ENCODE measurements at places on chromosomes 2 and 18.

DNA sequence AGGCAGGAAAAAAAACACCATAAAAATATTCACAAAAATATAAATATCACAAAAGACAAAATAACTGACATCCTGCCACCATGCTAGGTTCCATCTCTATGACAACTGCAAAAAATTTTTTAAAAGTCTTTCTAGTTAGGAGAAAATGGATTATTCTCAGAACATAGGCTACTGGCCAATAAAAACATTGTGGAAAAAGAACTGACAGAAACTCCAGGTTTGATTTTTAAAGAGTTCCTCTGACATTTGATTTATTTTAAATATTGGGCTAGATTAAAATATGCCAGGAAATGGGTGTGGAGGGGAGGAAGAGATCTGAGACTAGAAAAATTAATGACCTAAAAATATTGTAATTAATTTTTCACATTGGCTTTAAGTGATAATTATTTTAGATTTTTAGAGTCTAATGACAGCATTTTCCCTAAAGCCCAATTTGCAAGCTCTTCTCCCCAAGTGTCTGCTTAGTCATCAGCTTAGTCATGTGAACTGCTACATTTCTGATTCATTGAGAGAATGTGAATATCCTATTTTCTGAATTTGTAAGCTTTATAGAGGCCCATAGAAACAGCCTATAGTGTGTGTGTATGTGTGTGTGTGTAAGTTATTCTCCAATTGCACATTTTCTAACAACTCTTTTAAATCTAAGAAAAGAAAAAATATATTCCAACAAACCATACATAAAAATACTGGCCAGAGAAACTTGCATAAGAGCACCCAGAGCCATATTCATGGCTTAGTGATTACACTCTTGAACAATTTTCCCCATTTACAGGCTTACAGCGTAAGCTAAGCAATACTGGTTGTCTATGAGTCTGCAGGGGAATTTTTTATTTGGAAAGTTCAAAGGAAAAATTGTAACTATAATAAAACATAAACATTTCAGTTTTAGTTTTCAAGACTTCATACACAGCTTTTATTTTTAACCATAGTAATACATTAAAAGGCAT lies 48.4 kb downstream of the TMEFF2 start:
- DNase-seq = no peak

DNA sequence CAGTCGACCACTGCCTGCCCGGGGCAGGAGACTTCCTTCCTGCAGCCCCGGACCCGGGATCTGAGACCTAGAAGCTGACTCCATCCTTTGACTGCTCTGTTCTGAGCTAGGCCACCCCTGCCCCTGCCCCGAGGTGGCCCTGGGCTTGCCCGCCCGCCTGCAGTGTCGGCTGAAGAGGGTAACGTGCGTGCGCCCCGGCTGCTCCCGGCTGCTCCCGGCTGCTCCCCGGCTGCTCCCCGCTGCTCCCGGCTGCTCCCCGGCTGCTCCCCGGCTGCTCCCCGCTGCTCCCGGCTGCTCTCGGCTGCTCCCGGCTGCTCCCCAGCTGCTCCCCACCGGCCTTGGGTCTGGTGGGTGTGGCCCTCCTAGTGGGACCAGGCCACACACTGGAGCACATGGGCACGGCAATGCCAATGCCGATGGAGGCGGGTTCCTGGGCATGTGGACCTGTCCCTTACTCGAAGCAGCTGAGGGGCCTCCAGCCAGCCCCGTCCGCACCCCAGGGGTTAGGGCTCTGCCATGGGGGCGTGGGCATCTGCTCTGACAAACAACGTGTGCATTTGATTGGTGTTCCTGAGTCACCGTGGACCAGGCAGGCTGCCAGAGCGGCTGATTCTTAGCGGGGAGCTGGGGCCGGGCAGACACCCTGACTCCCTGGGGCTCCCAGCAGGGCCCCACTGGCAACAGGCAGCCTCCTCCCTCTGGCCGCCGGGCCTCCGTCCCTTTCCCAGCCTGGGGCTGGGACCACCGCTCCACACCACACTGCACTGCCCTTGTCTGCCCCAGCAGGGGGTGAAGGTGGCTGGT lies 2.0 kb upstream of the GAL3ST2 start:
- DNase-seq = no peak

GRCh38 chr18:59874166-59874565 lies 25.6 kb upstream of the PMAIP1 start:
- DNase-seq = no peak

GRCh38 chr18:40926679-40927078 lies 1028.4 kb upstream of the PIK3C3 start:
- no peak for DNase-seq

DNA sequence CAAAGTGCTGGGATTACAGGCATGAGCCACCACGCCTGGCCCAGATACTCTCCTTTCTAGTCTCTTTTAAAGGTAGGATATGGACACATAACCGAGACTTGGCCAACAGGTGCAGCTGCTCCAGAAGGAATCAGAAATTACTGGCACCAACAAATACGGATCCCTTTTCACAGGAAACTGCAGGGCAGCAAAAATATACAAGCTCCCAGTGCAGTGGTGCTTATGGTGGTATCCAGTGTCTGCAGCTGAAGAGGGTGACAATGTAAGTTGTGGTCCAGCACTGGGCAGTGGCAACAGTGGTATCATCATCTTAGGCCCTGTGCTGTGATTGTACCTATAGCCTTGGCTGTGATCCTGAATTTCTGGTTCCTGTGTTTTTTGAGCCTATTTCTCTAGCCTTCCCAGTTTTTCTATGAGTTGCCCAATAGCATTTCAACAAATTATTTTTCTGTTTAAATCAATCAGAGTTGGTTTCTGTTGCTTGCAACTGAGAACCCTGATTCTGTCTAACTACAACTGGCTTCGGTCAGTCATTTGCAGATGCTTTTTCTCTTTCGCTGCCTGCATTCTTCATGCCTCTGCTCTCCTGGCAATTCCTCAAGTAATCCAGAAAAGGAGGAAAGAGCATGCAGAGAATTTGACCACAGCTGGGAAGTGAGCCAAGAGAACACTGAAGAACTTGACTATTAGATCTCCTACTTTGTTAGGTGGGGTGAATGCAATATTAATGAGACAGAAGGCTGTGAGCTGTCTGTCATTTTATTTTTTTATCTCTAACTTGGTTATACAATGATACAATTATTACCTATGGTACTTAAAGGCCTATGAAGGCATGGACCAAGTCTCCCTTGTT lies 30.8 kb upstream of the EML4 start:
- DNase-seq = no peak

DNA sequence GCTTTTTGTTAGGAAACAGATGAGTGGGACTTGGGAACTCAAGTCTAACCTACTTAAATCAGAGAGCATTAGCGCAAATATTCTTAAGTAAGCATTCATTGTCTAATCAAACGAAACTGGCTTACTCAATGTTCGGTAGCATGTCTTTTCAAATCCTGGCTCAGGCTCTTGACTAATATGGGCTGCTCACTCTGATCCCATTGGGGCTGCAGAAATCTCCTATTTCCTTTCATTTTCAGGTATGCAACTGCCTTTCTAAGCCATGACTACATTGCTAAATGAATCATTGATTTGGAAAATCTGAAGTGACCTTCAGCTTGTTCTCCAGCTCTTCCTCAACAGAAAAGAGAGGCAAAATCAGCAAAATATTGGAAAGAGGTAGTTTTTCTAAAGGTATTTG lies 2084.4 kb upstream of the PIK3C3 start:
- DNase-seq = no peak

DNA sequence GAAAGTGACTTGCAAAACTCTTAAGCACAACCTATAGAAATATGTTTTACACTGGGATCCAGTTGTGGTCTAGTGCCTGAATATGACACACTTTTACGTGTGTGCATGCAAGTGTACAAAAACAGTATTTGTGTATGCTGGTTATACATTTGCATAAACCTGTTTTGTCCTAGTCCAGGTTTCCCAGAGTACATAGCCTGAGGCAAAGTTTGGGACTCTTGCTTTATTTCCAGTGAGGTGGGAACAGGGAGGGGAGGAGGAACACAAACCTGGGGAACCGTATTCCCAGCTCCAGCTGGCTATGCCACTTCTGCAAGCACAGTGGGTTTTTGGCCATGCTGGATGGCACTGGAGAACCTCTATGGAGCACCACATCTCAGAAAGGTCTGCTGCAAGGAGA lies 481.1 kb upstream of the HS6ST1 start:
- no peak for DNase-seq

DNA sequence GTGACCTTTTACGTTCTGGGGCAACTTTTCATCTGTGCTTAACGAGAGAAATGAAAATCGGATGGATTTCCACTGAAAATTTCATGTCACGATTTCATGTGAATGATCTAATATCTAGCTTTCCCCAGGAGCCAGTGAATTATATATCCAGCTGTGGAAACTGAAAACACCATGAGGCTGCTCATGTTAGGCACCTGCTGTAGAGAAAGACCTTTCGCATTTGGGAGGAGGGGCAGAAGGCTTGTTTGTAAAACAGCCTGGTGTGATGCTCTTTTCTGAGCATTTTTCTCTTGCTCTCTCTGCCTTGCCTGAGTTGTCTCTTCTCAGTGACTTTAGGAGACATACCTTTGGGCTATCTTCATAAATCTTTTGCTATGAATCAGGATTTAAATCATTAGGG lies 84.6 kb upstream of the CYP1B1 start:
- no peak for DNase-seq

DNA sequence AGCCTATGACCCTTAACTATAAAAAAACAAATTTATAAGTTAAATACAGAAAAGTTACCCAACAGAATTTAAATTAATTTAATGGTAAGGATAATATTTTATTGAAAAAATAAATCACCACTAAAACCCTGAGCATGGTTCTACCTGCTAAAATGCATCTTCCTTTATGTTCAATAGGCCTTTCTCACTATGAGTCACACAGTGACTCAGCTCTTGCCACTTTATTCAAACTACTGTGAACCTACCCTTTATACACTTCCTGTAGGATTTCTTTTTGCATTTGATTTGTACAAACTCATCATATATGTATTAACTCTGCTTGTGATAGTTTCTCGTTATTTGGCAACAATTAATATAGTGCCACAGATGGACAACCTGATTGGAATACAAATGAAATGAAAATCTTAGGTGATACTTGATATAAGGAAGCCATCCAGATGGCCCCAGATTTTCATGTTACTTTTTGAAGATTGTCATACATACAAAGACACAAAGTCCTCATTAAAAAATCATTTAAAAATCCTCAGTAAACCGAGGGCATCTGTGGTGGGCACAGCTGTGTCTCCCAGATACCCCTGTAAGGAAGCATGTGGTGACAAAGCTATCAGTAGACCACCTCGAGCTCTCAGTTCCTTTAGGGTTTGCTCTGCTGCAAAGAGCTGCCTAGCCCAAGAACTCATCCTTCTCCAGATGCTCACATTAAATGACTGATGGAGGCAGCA lies 55.2 kb upstream of the COBLL1 start:
- DNase-seq = no peak

GRCh38 chr2:23178396-23178795 lies 206.6 kb upstream of the KLHL29 start:
- no peak for DNase-seq

Data from activated T-cell treated with anti-CD3 and anti-CD28 coated beads, Interleukin-2, amount 50 U/mL, for 48 hours (primary cell).